DMS 273 treated with DMSO at 0.1 percent for 48 hours (cell line): ENCODE measurements at places on chromosomes 5 and 9.

DNA sequence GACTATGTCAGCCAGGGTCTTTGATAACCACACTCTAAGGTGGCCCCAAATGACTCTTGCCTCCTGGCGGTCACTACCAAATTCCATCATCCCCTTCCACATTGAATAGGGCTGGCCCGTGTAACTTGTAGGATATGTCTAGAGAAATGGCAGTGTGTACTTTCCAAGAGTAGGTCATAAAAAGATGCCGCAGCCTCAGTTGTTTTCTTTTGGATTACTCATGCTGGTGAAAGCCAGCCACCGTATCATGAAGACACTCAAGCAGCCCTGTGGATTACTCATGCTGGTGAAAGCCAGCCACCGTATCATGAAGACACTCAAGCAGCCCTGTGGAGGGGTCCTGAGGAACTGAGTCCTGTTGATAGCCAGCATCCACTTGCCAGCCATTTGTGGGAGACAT, 172.0 kb upstream of the TBC1D2 start:
- DNase-seq: no peak

GRCh38 chr5:165579911-165580310, 2074.5 kb downstream of the MAT2B start:
- no peak for DNase-seq

- no peak for DNase-seq
Observed at GRCh38 chr9:69207503-69207902, 33.4 kb downstream of the TJP2 start.

DNA sequence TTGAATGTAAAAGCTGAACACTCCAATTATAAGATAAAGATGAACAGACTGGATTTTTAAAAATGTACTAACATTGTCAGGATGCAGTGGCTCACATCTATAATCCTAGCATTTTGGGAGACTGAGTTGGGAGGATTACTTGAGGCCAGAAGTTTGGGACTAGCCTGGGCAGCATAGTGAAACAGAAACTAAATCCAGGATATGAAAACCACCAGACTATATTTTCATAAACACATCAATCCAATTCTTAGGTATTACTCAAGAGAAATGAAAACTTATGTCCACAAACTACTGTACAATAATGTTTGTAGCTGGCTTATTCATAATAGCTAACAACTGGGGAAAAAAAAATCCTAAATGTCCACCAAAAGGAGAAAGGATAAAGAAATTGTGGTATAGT, 26.8 kb upstream of the NAA35 start:
- DNase-seq: no peak

- no peak for DNase-seq
Observed at GRCh38 chr5:140344683-140345423, 1.6 kb downstream of the HBEGF start.

GRCh38 chr5:4939042-4939781, 200.9 kb upstream of the ADAMTS16 start:
- DNase-seq: no peak

GRCh38 chr9:27679338-27679737, 106.1 kb upstream of the C9orf72 start:
- DNase-seq: no peak

GRCh38 chr9:76700916-76701315, 63.3 kb upstream of the PCA3 start:
- no peak for DNase-seq

GRCh38 chr5:71922584-71923106, 184.6 kb upstream of the MAP1B start:
- DNase-seq: no peak

- DNase-seq: no peak
Observed at GRCh38 chr9:107750741-107751566, 261.4 kb upstream of the KLF4 start.

DNA sequence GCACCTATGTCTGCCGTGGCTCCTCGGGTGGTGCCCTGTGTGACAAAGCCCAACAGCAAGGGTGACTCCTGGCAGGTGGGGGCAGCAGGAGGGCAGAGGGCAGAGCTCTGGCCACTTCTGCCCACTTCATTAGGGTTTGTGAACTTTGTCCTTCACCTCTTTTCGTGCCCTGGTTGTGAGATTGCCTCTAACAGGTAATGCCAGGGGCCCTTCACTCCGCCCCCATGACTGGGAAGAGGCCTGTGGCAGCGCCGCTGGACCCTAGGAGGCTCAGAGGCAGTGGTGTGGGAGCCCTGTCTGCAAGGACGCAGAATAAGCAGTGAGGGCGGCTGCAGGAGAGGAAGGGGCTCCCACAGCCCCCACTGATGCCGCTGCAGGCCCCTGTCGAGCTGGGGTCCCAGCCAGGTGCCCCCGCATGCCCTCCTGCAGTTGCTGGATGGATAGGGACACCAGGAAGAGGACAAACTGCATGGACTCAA, 108.7 kb upstream of the LMX1B start:
- no peak for DNase-seq

DNA sequence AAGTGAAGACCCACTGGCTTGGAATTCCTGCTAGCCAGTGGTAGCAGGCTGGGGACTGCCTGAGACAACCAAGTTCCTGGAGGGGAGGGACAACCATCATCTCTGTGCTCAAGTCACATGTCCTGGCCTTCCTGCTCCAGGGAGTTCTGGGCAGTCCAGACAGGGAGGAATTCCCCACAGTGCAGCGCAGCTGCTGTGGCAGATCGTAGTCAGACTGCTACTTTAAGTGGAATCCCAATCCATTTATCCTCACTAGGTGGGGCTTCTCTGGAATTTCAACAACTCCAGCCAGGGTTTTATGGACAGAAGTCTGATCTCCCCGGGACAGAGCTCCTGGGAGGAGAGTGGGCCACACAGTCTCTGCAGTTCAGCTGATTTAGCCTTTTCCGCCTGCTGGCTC, 20.9 kb upstream of the OR5C1 start:
- no peak for DNase-seq

DNA sequence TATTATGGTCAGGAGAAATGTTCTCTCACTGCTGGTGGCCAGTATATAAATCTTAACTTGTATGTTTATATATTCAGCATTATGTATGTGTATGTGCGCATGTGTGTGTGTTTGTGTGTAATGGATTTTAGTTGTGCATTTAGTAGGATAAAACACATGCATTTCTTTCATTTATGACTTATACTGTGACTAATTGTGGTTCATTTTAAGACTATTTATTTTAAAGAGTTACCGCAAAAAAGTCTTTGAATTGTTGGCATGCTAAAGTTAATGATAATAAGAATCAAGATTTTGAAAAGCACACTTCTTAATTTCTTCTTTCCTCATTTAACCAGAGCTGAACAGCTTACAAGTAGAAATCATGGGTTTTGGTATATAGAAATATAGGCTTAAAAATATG, 60.9 kb downstream of the RAI14 start:
- no peak for DNase-seq

DNA sequence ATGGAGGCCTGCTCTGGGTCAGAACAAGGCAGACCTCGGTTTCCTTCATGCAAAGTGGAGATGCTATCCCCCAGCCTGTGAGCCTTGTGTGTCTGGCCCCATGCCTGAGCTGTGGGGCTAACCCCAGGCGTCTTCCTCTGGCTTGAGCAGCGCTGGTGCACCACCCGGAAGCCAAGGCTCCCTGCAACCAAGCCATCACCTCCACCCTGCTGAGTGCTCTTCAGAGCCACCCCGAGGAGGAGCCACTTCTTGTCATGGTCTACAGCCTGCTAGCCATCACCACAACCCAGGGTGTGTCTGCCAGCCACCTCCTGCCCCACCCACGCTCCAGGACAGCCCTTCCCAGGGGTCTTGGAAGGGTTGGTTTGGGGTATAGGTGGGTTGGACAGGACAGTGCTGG, 16.2 kb downstream of the REXO4 start:
- no peak for DNase-seq

DNA sequence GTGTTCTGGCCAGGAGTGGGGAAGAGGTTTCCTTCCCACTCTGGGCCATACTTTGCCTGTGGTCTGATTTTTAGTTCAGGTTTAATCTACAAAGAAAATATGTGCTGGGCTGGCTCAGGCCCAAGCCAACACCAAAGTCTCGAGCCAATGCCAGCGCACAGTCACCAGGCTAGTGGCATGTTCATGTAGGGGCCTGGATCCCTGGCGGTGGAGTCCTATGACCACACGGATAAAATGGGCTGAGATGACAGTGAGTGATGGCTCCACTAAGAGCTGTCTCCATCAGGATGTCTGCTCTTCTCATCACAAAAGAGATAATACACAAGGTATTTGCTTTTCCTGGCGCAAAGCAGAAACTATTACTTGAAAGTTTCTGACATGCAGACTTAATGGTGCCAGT, 92.9 kb upstream of the PTPN3 start:
- no peak for DNase-seq

- DNase-seq: no peak
Observed at GRCh38 chr9:133770076-133770777, 32.1 kb upstream of the SARDH start.

DNA sequence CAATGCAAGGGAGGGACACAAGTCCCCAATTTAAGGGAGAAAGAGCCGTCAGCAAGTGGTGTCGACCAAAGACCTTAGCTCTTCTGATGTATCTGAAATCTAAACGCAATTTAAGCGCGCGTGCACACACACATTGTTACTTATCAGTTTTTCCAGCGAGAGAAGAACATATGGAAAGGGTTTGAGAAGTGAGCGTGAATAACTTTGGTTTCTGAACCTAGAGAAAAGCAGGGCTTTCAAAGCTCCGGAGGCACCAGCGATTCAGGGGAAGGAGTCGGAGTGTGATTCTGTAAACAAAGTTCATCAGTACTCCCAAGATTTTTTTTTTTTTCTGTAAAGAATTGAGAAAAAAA, 191.8 kb downstream of the MEF2C start:
- no peak for DNase-seq

- no peak for DNase-seq
Observed at GRCh38 chr5:87582149-87582548, 169.4 kb upstream of the CCNH start.

GRCh38 chr5:97022898-97023297, 87.0 kb downstream of the LNPEP start:
- DNase-seq: no peak

DNA sequence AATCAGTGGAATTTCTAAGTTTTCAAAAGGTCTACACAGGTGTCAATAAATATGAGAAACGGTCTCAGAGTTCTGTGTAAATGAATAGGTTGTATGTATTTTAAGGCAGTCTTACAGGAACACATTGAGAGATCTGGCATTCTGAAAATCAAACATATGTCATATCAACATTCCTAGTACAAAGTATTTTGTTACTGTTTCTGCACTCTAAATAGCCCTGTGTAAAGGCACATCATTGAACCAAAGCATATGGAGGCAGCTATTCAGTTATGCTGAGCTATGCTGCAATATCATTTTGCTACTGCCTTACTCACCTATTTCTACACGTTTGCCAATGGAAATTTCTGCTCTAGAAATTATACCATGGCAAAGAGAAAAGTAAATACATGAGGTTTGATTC, 379.1 kb downstream of the KIAA0825 start:
- no peak for DNase-seq

DNA sequence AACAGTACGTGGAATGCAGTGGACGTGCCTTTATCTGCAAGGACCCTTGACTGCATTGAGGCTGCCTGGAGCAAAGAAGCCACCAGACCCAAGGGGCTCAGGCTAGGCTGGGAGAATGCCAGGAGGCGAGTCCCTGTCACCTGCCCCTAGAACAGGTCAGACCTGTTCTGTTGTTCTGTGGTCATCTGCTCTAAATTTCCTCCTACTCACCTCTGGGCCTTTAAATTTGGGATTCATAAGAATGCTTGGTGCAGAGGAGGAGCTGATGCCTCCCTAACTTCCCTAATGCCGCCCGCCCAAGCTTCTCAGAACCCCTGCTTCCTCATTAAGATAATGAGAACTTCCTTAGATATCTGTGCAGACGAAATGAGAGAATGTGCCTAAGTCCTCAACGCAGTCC, 32.0 kb downstream of the DAPK1 start:
- no peak for DNase-seq

- no peak for DNase-seq
Observed at GRCh38 chr5:166926138-166926537, 1365.3 kb upstream of the WWC1 start.

- DNase-seq: peak; percentile 33
Observed at GRCh38 chr9:101119206-101119819, 90.8 kb downstream of the PLPPR1 start.

DNA sequence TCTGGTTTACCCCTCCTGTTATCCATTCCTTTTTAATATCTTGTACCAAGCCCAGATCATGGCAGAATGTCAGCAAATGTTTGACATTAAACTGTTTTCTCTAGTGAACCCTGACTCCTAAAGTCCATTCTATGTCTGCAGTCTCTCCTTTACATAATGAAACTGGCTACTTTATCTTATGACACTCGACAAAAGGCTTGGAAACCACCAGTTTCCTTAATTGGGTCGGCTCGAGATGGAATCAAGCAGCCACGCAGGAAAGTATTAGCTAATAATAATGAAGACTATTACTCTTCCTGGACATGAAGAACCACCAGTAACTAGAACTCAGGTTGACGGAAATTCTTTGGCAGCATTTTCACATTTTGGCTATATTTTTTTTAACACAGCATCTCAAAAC, 17.5 kb downstream of the DAP start:
- no peak for DNase-seq

GRCh38 chr5:68318955-68319705, 103.6 kb downstream of the PIK3R1 start:
- DNase-seq: no peak

DNA sequence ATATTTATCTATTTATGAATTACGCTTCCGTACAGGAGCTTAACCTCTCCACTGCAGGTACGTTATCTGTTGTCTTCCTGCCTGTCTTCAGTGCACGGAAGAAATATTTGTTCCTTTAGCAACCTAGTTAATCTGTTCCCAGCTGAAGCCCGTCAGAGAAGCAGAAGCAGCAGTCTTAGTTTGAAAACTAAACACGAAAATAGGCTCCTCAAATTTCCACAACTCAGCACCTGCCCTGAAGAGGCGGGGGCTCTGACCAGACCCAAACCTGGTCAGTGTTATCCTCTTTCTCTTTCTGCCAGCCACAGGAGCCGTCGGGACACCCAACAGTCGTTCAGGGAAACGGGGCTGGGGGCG, 462 bp downstream of the NUDCD2 start:
- DNase-seq: no peak

DNA sequence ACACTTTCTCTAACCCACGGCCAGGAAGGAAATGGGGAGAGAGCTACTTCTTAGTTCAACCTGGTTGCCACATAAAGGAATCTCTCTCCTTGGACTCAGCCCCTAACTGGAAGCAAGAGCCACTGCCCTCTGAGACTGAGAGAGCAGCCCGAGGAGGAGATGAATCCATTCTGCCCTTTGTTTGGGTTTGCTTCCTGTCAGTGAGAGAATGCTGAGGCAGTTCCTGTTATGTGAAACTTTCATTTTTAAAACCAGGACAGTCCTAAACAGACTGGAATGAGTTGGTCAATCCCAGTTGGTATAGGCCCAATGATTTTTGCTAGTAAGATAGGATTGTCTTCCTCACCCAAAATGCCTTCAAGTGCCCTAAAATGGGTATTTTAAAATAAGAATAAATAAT, 205.1 kb downstream of the NTRK2 start:
- no peak for DNase-seq

- no peak for DNase-seq
Observed at GRCh38 chr9:77291714-77292113, 114.4 kb downstream of the VPS13A start.

DNA sequence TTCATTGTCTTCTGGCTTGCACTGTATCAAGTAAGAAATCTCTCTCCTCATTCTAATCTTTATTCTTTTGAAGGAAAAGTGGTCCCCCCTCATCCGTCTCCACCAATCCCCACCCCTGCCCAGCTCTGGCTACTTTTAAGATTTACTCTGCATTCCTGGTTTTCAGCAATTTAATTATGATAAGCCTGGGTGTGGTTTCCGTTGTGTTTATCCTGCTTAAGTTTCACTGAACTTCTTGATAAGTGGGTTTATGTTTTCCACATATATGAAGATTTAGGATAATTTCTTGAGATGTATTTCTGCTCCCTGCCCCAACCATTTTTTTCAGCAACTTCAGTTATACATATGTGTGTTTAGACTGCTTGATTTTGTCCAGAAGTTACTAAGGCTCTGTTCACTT, 46.5 kb downstream of the PTBP3 start:
- DNase-seq: no peak
